ENCODE measurements at places on chromosomes 5 and 9.

DNA sequence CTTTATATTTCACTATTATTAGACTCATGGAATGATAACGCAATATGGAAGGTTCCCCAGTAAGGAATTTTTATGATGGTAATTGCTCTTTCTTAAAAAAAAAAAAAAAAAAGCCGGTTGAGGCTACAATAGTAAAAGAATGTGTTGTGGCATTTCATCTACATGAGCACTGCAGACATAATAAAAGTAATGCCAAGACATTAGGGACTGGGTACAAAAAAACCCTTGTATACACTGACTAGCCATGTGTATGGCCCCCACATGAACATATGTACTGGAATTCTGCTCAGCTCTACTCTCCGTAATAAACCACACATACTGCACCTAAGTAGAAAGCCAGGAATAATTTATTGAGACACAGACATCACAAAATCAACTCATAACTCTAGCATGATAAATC lies 218.4 kb downstream of the ADAMTS6 start:
- no peak for DNase-seq

GRCh38 chr5:83428126-83428525 lies 43.4 kb upstream of the VCAN start:
- DNase-seq = no peak

GRCh38 chr5:137014731-137015130 lies 484.4 kb downstream of the SPOCK1 start:
- DNase-seq = no peak

DNA sequence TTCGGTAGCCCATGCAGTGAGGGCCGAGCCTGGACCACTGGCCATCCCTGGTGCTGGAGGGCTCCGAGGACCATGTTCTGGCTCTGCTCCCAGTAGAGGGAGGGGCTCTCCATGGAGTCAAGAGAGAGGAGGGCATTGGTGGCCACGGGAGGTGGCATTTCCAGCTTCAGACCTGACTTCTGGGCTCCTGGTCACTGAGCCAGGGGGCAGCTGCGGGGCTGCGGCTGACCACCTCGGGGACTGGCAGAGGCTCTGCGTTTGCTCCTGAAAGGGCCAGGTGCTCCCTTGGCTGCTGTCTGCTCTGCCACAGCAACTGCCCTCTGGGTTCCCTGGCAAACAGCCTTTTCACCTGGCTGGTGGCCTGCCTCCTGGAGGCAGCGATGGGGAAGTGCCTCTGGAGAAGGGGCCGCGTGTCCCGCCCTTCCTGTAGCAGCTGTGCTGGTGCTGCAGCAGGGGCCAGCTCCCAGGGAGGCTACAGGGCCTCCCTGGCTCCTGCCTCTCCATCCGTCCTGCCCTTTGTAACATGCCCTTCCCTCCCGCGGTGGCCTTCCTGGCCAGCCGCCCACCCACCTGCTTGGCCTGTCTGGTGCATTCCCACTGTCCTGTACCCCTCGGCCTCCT lies 144.6 kb downstream of the CACNA1B start:
- no peak for DNase-seq

- DNase-seq = no peak
Measured at GRCh38 chr9:82558346-82558745, 504.6 kb downstream of the RASEF start.

DNA sequence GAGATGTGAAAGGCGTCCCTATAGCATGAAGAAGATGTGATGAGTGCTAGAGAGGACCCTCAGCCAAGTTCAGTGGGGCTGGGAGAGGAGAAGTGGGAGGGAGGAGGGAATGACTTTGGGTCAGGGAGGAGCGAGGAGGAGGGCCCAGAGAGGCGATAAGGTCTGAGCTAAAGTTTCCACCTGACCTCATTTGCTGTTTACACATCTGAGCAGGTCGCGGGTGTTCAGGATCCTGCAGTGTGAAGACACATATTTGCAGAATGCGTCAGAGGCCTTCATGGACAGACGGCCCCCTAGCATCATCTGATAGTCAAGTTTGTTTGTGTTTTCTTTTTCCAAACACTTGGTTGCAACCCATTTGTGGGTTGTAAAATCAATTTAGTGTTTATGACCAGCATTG lies 18.9 kb upstream of the IGFBPL1 start:
- DNase-seq = no peak

- DNase-seq = no peak
Measured at GRCh38 chr5:45411971-45412612, 284.1 kb downstream of the HCN1 start.

GRCh38 chr9:16356196-16356765 lies 514.2 kb downstream of the BNC2 start:
- no peak for DNase-seq

DNA sequence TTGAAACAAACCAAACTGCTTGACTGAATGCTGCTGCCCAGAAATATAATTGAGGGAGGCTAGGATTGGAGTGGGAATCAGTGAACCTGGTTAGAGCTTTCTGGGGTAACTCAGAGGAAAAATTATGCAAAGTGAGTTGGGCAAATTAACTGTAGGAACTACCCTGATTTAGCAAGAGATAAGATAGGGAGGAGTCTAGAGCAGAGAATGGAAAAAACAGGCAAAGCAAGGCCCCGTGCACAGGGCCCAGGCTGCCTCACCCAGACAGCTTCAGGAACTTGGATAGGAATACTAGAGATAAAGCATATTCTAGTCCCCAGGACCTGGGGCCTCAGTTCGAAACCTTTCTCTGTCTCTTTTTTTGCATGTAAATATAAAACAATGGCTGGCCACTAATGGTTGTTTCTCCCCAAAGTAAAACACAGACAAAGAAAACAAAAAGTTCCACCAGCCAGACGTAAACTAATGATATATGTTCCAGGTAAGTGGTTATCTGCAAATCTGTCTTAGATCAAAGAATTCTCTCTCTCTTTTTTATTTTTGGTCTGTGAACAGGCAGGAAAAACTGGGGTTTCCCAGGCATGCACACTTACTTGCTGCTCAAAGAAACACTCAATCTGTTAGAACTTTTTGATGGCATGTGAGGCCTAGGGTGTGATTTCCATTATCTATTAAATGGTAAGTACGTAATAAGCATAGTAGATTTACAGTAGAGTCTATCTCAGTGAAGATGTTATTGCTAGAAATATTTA lies 168.1 kb upstream of the MAP3K1 start:
- no peak for DNase-seq

GRCh38 chr9:132381966-132382541 lies 24.6 kb downstream of the TTF1 start:
- no peak for DNase-seq

GRCh38 chr9:112301420-112301819 lies 32.0 kb downstream of the PTBP3 start:
- DNase-seq = no peak

- DNase-seq = no peak
Measured at GRCh38 chr9:8907868-8908267, 1108.3 kb upstream of the DMAC1 start.

DNA sequence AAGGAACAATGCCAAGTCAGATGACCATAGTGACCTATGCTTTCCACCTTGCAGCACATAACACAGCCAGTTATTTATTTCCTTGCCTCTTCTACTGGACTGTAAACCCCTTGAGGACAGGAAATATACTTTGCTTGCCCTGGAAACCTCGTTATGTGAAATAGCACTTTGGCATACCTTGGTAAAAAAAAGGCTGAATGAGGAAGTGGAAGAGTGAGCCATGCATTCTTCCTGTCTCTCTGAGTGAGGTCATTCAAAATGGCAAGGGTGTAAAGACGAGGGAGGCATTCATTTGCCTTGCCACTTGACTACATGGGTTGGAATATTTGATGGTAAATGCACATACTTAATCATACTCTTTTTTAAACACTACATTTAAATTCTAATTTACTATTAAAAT lies 42.8 kb upstream of the SVEP1 start:
- DNase-seq = no peak

- DNase-seq = no peak
Measured at GRCh38 chr5:137036640-137037039, 462.5 kb downstream of the SPOCK1 start.

DNA sequence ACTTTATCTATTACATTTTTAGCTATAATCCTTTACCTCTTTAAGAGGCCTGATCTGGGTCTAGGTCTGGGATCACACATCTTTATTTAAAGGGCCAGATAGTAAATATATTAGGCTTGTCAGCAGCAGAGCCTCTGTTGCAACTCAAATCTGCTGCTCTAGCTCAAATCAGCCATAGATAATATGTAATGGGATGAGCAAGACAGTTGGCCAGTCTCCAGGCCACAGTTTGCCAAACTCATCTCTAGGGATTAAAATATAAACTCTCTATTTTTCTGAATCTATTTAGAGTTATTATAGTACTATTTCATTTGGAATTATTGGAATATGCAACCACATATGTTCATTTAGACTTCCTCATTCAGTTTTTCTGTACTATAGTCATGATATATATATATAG lies 115.9 kb upstream of the MINAR2 start:
- DNase-seq = no peak

- no peak for DNase-seq
Measured at GRCh38 chr5:137923856-137924255, 34.6 kb downstream of the PKD2L2 start.

DNA sequence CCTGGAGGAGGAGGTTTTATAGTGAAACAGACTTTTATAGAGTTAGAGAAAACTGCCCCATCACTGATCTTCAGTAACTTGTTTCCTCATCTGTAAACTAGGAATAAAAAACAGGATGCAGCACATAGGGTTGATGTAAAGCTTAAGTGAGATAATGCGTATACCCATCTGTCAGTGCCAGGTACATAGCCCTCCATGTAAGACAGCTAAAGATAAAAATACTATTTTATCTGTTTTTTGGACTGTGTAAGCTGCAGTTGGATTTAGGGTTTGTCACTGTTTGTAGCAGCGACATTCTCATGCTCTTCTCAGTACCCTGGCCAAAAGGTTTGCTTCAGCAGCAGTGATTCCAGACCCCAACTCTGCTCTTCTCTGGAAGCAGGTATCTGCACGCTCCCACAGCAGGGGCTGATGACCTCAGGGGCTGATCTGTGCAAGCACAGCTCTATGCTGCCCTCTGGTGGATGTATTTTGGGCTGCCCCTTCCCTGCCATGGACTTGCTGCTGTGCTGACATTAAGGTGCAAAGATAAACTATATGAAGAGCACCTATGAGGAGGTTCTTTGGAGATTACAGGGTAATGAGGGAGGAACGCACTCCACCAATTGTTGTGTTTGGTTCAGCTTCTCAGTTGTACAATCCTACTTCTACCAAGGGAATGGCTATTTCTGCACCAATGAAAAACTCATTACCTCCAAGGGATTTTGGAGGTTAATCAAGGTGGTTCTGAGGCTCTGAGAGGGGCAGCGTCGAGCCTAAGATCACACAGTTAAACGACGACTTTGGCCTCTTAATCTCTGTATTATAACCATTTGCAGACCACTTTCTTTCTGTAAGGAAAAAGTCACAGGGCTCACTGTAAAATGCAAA lies 13.1 kb downstream of the HMHB1 start:
- peak; percentile 77 for DNase-seq

DNA sequence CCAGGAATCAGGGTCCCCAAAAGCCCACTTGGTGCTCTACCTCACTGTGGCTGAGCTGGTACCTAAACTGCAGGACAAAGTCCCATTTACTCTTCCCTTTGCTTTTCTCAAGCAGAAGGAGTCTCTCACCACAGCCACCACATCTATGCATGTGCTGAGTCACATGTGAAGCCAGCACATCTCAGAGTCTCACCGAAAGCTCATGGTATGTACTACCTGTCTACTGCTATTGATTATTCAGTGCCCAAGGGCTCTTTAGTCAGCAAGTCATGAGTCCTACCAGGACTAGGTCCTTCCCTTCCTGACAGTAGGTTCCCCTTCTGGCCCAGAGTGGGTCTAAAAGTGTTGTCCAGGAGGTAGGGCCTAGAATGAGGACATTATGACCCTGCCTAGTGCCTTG lies 130.7 kb upstream of the NTRK2 start:
- no peak for DNase-seq

- no peak for DNase-seq
Measured at GRCh38 chr9:25648116-25648515, 30.1 kb downstream of the TUSC1 start.

- DNase-seq = no peak
Measured at GRCh38 chr9:128733256-128733655, 9.3 kb upstream of the ZDHHC12 start.

- no peak for DNase-seq
Measured at GRCh38 chr9:2281803-2282185, 266.6 kb downstream of the SMARCA2 start.

DNA sequence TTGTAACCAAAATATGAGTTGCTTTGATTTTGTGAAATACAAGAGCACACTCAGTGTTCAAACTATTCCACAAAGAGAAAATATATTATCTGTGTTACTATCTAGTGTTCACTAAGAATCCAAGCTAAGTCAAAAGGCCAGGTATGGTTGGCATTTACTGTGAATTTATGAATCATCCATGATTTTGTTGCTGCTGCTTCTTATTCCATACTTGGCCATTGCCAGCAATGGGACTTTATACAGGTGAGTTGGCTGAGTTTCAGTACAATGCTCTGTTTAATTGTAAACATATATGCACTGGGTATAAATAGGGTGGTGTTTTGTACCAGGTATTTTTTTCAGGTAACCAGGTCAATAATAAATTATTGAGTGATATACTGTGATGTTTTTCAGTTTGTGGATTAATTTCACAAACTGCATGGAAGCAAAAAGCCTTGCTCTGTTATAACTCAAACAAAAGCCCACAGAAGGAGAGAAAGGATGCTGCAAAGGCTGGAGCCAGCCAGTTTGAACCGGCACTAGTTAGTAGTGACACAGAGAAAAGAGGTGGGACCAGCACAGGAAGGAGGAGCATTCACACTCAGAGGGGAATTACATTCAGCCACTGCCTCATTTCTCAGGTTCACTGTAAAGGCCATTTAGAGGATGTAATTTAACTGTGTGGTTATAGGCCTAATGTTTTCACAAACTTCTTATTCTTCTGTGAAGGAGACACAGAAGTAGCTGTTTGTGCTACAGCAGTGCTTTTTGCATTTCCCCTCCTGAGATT lies 381.8 kb downstream of the ADGRV1 start:
- peak; percentile 6 for DNase-seq

GRCh38 chr9:125894566-125894965 lies 147.4 kb downstream of the PBX3 start:
- no peak for DNase-seq

DNA sequence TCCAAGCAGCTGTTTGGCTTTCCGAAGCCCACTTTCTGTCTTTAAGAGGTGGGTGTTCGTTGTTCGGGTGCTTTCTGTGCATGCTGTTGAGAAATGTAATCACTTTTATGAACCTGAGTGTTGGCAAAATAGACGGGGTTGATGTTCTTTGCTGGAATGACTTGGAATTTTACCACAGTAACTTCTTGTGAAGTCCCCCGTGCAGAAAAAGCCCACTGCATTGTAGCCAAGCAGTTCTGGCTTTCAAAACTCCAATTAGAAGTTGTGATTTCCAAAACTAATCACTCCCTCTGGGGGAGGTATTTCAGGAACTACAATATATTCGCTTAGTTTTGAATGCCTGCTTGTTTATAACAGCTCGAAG lies 111.1 kb downstream of the PAM start:
- DNase-seq = no peak
